ENCODE measurements at places on chromosomes 2 and 18. TPM values are rescaled to one million over a fixed set of nuclear protein-coding genes. Genes with fewer than 3 reads are reported as not detected.

The IL36B gene
- polyA plus RNA-seq = 0.11 TPM

The PJVK gene
- 13.6 TPM for polyA plus RNA-seq

DNA sequence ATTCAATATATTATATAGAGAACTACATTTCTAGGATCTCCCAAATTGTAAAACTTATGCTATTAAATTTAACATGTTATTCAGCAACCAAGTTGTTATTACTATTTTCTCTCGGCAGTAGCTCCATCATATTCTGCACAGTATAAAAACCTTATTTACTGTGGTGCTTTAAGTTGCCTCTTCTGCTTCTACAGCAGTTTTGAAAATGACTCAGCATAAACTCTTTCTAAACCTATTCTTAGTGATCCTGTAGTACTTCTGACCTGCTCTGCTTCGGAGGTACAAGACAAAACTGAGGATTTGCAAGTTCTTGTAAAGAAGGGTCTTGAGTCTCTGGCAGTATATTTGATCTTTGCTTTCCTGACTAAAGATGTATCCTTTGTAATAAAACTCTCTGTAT lies 567.2 kb downstream of the TMX3 start:
- DNase-seq = no peak

GRCh38 chr2:643761-644160 lies 33.4 kb downstream of the TMEM18 start:
- no peak for DNase-seq

The EN1 gene
- 0.46 TPM for polyA plus RNA-seq

The TMEM37 gene
- polyA plus RNA-seq = 4.9 TPM

The ALPP gene
- 0.32 TPM for polyA plus RNA-seq

The ASTL gene
- 2.9 TPM for polyA plus RNA-seq

- DNase-seq = no peak
Observed at GRCh38 chr18:45169610-45170009, 445.7 kb upstream of the SLC14A2 start.

The ARHGEF4 gene
- polyA plus RNA-seq = 6.5 TPM

- no peak for DNase-seq
Observed at GRCh38 chr18:48048251-48048650, 117.8 kb upstream of the SMAD2 start.

The STK36 gene
- polyA plus RNA-seq = 19.1 TPM

The SPDYA gene
- polyA plus RNA-seq = 0.21 TPM

GRCh38 chr2:144376460-144376859 lies 143.5 kb downstream of the ZEB2 start:
- DNase-seq = no peak

GRCh38 chr2:74849228-74849892 lies 15.4 kb downstream of the HK2 start:
- no peak for DNase-seq

DNA sequence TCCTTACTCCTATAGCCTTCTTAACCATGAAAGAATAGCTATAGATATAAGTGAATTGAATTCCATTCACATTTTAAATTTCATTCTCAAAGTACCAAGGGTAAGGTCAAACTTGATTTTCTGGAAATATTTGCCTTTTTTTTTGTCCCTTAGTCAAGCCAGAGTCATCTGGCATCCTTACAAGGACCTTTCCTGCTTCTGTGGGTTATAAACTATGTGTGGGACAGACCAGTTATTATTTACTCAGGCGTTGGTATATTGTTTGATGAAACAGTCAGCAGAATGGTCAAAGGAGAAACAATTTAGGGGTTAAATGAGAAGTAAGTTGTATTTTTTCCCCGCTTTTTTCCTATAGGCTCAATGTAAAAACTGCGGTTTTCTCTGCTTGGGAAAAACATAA lies 1103.2 kb upstream of the ZEB2 start:
- DNase-seq = no peak

GRCh38 chr18:68478246-68478645 lies 236.7 kb downstream of the TMX3 start:
- DNase-seq = no peak

DNA sequence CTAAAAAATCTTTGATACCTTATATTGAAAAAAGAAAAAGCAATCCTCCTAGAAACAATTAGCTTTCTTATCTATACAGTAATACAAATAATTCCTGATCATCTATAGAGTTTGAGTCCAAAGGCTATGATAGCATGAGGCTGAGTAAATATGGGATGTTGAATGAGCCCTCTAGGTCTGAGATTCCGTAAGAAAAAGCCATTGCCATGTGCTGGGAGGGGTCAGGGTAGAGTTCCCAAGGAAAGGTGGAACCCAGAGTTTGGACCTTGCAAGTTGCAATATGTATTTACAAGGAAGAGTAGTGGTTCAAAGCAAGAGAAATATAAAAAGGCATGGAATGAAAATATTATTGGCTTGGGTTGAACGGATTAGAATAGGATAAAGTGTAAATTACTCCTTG lies 178.1 kb downstream of the DCC start:
- DNase-seq = no peak

The ST6GAL2 gene
- 0.57 TPM for polyA plus RNA-seq

DNA sequence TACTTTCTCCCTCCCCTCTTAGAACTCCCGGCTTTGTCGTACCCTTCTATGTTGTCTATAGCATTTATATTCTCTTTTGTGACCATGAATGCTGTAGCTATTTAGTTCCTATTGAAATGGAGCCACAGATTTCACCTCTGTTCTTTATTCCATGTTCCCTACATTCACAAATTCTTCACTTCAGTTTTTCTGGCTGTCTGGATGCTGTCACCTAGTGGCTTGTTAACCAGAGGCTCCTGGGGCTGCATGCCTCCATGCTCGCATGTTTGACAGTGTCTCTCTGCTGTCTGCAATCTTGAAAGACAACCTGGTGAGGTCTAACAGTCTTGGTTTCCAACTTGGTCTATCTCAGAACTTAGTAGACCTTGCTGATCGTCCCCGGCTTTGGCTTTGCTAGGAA lies 48.2 kb downstream of the CFAP221 start:
- no peak for DNase-seq

The SMCHD1 gene
- polyA plus RNA-seq = 26.6 TPM

GRCh38 chr2:186925514-186925913 lies 76.5 kb upstream of the ZSWIM2 start:
- DNase-seq = no peak

GRCh38 chr2:25402477-25402876 lies 60.8 kb upstream of the DNMT3A start:
- DNase-seq = peak; percentile 42

The SCYGR6 gene
- polyA plus RNA-seq = not detected

The MARCHF4 gene
- 0.07 TPM for polyA plus RNA-seq

- no peak for DNase-seq
Observed at GRCh38 chr2:191109888-191110287, 40.9 kb downstream of the STAT4 start.

DNA sequence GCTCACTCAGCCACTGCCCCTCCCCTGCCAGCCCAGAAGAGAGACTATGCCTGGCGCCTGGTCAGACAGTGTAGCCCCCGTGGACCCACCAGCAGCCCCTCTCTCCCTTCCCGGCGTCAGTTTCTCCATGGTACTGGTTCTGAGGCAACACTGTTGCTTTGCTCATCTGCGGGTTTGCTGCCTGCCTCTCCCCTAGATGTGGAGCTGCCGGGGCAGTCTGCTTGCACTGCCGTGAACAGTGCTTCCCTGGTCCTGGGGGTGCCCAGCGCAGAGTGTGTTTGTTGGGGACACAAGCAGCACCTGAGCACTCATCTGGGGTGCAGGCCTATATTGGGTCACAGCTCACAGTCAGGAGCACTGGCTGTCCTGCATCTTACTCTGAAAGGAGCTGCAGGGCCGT lies 309.9 kb downstream of the NDUFA10 start:
- DNase-seq = no peak

The DSEL gene
- polyA plus RNA-seq = 1.6 TPM

The EMX1 gene
- polyA plus RNA-seq = 0.82 TPM

DNA sequence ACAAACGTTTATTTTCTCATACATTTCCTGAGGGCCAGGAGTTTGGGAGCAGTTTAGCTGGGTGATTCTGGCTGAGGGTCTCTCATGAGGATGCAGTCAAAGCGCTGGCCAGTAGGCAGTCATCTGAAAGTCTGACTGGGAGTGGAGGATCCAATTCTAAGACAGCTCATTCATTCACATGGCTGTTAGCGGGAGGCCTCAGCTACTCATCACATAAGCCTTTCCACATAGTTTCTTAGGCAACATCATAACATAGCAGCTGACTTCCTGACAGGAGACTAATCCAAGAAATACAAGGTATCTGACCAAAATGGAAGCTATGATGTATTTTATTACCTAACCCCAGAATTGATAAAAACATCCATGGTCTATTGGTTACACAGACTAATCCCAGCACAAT lies 2.9 kb upstream of the MRPL44 start:
- no peak for DNase-seq

The CRYGC gene
- not detected for polyA plus RNA-seq

DNA sequence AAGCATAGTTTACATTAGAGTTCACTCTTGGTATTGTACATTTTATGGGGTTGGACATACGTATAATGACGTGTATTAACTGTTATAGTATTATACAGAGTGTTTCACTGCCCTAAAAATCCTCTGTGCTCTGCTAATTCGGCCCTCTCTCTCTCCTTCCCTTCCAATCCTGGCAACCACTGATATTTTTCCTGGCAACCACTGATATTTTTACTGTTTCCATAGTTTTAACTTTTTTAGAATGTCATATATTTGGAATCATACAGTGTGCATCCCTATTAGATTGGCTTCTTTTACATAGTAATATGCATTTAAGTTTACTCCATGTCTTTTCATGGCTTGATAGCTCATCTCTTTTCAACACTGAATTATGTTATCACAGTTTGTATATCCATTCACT lies 526.7 kb downstream of the RIT2 start:
- no peak for DNase-seq

DNA sequence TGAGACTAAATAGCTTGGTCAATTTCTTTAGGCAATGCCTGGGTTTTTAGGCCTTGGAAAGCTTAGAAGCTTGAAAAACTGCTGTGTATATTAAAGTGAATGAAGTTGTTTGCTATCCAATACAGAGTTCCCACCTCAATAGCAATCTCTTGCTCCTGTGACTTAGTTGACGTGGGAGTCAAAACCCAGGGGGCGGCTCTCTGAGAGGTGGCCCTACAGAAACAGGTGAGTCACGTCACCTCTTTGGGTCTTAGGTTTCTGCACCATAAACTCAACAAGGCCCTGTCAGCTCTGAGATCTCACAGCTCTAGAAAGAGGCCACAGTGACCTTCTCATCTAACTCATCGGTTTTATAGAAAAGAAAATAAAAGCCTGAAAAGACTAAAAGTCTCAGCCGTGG lies 79.6 kb downstream of the ADD2 start:
- DNase-seq = no peak

GRCh38 chr2:222792001-222792611 lies 68.7 kb upstream of the ACSL3 start:
- DNase-seq = no peak

- DNase-seq = no peak
Observed at GRCh38 chr2:1678609-1679008, 65.7 kb downstream of the PXDN start.

- DNase-seq = no peak
Observed at GRCh38 chr2:136932700-136933099, 167.4 kb downstream of the THSD7B start.

DNA sequence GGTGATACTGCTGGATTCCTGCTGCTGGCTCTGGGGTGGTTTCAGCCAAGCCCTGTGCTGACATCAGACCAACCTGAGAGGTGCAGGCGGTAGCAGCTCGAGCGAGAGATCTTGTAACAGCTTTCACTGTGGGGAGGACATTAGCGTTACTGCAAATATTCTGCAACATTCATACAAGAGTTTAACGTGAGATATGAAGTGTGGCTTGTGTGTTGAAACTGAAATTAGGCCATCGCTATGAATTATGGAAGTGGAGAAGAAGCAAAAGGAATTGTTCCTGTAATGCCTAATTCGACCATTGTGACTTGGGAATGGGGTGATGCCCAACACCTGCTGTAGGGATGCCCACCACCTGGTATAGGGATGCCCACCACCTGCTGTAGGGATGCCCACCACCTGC lies 6.5 kb upstream of the MLPH start:
- no peak for DNase-seq

- DNase-seq = no peak
Observed at GRCh38 chr18:79427368-79428225, 31.9 kb downstream of the NFATC1 start.

The ASB18 gene
- polyA plus RNA-seq = under 0.01 TPM

DNA sequence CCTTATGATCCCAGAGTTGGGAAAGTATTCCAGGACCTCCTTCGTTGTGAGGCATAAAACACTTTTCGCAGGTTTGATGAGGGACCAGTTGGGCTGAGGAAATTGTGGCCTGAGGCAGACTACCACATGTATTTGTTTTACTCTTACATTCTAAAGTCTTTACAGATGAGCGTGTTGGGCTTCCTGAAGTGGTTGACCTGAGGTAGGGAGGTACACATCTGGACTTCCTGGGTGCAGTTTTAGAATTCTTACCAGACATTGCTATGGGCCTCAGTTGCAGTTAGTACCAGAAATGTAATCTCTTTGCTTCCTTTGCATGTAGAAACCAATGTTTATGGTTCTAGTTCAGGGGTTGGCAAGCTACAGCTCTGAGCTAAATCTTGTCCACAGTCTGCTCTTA lies 48.7 kb downstream of the COA5 start:
- DNase-seq = no peak

DNA sequence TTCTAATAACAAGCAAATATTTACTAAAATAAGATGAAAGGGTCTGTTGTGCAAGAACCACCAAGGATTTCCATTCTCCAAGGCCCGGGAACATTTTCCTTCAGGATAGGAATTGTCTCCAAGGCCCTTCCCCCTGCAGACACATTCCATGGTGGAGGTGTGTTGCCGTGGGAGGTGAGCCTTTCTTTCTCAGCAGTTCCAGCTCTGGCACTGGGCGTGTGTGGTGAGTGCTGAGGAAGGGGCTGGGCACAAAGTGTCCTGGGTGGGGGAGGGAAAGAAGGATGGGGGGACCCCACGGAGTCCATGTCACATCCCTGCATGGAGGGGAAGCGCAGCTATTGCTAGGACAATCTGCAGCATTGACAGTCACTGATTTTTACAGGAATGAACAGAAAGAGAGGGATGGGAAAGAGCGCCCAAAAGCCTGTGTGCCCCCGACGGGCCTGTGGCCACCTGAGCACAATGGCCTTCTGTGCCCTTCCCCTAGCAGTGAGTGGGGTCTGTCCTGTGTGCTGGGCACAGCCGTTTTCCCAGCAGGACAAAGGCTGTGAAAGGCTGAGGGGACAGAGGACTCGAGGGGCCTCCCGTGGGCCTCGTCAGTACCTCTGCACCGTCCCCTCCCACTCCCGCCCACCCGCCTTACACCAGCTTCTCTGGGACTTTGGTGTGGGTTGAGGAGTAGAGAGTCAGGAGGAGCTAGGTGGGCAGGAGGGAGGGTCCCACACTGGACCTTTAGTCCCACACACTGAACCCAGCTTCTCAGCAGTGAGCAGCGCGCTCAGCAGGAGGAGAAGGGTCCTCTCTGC lies 79.8 kb downstream of the PTGR3 start:
- no peak for DNase-seq

The PARD6G gene
- polyA plus RNA-seq = 13.6 TPM

GRCh38 chr18:55189972-55190371 lies 230.7 kb upstream of the CCDC68 start:
- no peak for DNase-seq

- no peak for DNase-seq
Observed at GRCh38 chr2:192145496-192145895, 49.2 kb downstream of the TMEFF2 start.
